ENCODE measurements at places on chromosomes 4 and X. TPM values are rescaled to one million over a fixed set of nuclear protein-coding genes. Genes with fewer than 3 reads are reported as not detected.

- no peak for DNase-seq
Observed at GRCh38 chr4:31557437-31557836, 837.3 kb downstream of the PCDH7 start.

DNA sequence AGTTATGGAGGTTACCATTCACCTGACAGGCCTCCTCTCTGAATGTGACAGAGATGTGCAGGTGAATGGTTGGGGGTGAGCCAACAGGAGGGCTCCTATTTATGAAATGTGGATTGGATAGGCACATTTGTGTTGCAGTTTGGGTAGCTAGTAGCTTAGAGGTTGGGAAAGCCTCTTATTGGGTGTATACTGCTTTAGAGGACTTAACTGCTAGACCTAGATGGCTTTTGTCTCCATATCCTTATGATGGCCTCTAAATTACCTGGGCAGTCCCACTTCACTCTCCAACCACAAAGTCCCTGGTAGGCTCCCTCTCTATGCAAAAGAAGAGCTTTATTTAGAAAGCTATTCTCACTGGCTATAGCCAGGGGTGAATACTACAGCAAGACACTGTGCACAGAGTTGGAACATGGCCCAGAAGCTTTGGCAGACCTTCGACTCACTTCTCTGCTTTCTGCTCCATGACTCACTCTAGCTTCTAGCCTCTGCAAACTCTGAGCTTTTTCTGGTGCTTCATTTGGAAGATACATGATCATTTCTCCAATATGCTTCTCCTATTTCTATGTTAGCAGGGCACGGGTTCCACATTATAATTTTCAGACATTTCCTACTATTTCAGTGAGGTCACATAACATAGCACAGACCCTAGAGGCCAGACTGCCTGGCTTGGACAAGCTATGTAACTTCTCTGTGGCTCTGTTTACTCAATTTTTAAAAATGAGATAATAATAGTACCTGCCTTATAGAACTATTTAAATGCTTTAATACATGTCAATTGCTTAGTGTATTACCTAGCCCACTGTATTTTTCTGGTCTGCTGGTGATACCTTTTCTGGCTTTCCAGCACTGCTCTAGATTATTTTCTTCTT lies 6.0 kb upstream of the VGLL1 start:
- DNase-seq = peak; percentile 85

- DNase-seq = peak; percentile 68
Observed at GRCh38 chr4:1410491-1411325, 4.5 kb upstream of the NKX1-1 start.

DNA sequence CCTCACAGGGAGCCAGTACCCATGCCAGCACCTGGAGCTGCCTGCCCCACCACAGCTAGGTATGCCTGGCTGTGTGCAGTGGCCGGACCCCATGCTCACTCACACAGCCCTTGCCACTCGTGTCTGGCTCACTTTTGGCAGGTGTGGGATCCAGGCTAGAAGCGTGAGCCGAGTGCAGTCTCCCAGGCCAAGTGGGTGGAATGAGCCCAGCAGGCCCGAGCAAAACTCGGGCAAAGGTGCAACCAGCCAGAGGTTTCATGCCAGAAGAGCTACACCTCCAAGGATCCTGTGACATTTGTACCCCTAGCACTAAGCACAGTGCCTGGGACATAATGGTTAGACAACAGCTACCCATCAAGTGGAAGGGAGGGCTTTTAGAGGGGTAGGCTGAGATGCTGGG lies 217.8 kb downstream of the NSUN7 start:
- no peak for DNase-seq

DNA sequence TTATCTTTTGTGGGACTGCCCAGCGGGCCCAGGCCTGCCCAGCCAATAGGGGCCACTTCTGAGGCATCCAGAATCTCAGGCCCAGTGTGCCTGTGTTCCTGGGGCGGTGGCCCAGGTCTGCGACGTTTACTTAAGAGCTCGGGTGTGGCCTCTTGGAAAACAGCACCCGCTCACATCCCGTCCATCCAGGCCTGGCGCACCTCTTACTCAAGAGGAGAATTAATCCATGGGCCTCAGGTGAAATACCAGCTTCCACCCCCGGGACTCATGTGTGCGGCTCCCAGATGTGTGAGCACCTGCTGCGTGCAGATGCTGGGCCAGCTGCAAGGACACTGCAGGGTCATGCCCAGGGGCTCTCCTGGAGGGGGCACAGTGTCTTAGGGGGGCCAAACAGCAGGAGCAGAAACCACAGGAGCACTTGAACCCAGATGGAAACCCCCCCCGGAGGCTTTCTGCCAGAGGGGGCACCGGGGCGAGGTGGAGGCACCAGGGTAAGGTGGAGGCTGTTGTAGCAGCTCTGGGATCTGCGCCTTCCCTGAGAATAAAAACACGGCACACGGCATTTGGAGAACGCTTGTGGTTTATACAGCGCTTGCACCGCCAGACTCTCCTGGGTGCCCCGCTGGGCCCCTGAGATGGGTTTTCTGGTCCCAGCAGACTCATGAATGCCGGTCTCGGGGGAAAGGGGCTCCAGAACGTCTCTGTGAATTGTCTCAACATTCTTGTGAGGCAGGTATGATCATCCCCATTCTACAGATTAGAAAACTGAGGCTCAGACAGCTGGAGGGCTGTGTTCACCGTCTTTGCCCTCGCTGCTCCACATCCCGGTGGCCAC lies 2.8 kb downstream of the PSAPL1 start:
- DNase-seq = no peak

DNA sequence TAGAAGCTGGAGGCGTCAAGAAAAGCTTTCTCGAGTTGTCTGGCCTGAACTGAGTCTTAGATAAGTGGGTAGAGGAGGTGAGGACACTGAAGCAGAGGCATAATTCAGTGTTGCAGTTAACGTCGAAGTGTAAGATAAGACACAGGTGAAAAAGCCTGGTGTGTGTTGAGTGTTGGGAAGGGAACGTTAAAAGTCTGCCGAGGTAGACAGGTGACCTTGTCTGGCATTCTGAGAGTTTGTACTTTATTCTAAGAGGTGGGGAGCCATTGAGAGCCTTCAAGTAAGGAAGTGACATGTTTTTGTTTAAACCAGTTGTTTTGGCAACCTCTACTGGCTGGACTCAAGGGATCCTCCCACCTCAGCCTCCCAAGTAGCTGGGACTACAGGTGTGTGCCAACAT lies 219.1 kb downstream of the SHROOM3 start:
- DNase-seq = no peak

EREG gene
- not detected for total RNA-seq

- no peak for DNase-seq
Observed at GRCh38 chrX:70924294-70924911, 6.5 kb downstream of the SLC7A3 start.

DNA sequence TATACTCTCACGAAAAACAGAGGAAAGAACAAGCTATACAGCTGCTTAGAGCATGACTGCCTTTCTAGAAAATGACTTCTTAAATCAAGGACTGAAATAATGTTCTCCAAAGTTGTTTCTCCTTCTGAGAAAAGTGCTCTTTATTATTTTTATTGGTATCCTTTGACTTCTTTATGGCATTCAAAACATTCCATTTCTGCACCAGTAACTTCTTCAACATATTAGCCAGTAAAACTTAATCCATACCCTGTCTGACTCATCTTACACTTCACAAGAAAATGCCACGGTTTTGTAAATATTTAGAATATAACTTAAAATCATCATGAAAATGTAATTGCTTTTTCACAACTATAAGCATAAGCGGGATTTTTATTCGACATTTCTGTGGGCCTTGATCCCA lies 180.4 kb downstream of the NR3C2 start:
- no peak for DNase-seq

GRCh38 chr4:113869743-113870375 lies 108.3 kb upstream of the CAMK2D start:
- DNase-seq = peak; percentile 7

KLF8 gene
- total RNA-seq = 4.8 TPM

DNA sequence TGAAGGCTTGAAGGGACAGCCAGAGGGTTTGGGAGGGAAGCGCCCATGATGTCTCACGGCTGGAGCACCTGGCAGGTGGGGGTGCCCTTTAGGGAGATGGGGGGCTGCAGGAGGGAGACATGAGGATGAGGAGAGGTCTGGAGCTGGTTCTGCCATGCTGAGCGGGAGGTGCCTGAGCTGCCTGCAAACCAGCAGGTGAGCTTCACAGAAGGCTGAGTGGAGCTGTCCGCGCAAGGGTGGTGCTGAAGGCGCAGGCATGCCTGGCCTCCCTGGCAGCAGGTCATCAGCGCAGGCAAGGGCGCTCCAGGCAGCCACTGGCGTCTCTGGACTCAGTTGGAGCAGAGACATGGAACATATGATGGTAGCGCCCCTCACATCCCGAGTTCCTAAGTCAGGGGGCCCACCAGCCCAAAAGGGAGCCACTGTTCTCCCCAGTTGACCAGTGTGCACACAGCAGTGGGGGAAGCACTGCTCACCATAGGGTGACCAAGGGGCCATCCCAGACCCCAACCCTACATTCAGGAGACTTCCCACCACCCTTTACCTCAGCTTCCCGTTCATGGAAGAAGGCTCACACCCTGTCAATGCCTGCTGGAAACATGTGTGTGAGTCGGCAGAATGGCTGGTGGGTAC lies 25.8 kb downstream of the ADRA2C start:
- DNase-seq = peak; percentile 62

CNKSR2 gene
- total RNA-seq = 2.2 TPM

DNA sequence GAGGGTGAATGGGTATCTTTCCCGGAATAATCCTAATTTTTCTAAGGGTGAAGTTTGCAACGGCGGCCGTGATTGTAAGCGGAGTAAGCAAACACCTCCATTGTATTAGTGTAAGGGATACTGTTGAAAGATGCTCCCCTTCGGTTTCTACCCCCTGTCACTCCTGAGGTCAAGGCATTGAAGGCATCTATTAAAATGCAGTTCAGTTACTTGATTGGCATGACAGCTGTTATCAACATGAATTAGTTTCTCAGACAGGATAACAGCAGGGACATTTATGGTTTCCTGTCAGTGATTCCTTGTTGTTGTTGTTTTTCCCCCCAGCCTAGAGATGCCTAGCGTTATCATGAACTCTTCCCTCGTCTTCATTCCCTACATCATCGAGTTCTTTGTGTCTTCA lies 552 bp downstream of the SLC25A14 start:
- no peak for DNase-seq

DNA sequence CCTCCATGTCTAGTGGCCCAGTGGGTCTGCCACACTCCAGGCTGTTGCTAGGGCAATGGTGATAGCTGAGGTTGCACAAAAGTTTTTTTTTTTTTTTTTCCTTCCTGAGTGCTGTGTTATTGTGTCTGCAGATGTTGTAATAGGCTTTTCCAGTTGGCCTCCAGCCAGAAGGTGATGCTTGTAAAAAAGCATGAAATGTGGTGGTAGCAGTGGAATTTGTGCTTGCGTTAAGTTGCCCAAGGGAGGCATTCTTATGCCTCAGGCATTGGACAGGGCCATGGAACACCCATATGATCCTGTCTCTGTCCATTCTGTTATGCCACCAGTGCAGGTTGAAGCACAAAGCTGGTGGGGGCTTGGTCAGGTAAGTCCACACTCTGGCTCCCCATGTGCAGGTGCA lies 660.5 kb upstream of the SPANXN1 start:
- no peak for DNase-seq

GRCh38 chr4:186772936-186773487 lies 49.4 kb upstream of the FAT1 start:
- no peak for DNase-seq

GRCh38 chr4:102791318-102791835 lies 30.6 kb upstream of the MANBA start:
- no peak for DNase-seq

GRCh38 chr4:144283526-144283925 lies 143.0 kb upstream of the GYPA start:
- no peak for DNase-seq

GRCh38 chr4:184959786-184960185 lies 58.5 kb upstream of the HELT start:
- DNase-seq = no peak

GRCh38 chr4:64857815-64858214 lies 448.6 kb upstream of the TECRL start:
- no peak for DNase-seq

GRCh38 chrX:96994093-96994492 lies 110.4 kb downstream of the RPA4 start:
- DNase-seq = no peak

DNA sequence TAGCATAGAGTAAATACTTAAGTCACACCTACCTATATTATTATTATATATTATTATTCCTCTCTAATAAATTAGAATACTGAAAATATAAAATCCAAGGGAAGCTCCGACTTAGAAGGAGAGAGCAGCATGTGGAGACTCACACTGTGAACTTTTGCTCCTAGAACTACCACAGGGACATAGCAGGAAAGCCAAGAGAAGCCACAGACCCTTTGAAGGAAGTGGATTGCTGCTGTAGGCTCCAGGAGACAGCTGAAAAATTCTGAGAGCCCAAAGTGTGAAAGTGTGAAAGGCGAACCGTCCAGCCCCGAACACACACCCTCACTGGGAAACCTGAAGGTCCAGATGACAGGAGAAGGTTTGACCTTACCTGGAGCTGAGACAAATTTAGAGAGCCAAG lies 177.0 kb downstream of the FAM13A start:
- DNase-seq = no peak

- no peak for DNase-seq
Observed at GRCh38 chr4:145486603-145487002, 5.0 kb downstream of the SMAD1 start.

- DNase-seq = peak; percentile 23
Observed at GRCh38 chr4:73259571-73260090, 1.0 kb upstream of the ANKRD17 start.

DNA sequence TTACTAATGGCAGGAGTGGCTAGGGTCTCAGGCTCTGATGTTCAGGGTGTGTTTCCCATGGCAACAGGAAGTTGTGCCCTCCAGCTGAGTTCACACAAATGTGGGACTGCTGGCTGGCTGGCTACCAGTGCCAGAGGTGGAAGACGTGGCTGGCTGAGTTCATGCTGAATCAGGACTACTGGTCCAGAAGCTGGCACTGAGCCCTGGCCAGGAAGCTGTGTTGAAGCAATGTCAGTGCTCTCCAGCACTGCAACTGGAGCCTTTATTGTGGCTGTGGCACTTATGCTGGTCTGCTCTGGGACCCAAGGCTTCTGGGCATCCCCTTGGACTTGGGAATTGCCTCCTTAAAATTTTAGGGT lies 42.0 kb upstream of the ZXDA start:
- DNase-seq = peak; percentile 51

PPARGC1A gene
- 9.3 TPM for total RNA-seq

TLR2 gene
- total RNA-seq = 2.8 TPM

Data from adrenal gland (tissue), 19 donors.